SK-MEL-5 (cell line): ENCODE measurements at places on chromosomes 1 and 21.

DNA sequence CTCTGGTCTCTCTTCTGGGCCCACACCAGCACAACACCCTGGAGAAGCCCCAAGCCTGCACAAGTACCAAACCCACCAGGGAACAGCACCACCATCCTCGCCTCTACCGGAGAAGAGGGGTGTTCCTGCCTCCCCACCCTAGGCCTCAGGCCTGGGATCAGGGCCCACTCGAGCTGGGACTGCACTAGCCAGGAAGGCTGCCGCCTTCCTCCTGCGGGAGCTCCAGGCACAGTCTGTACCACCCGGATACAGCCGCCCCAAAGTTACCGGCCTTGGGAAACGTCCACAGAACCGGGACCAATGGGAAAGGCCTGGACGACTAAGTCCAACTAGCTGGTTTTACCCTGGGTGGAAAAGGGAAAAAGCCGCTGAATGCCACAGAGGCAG, 3.4 kb downstream of the TAL1 start:
- no peak for DNase-seq

DNA sequence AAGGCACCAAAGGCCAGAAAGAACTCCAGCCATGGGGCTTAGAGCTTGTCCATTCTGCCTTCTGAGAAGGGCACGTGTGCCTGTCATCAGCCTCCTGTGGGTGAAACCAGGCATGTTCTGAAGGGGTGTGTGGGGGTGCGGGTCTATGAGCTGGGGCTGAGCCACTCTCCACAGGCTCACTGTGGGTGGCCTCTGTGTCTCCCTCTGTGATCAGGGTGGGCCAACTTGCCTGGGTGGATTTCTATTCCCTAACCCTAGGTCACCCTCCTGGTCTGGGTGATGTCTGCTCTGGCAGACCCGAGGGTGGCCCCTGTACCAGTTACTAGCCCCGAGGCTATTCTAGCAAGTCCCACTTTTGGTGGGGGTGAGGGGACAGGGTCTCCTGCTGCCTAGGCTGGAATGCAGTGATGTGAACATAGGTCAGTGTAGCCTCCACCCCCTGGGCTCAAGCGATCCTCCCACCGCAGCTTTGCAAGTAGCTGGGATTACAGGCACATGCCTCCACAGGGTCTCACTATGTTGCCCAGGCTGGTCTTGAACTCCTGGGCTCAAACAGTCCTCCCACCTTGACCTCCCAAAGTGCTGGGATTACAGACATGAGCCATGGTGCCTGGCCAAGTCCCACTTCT, 94.4 kb downstream of the TRIM11 start:
- DNase-seq = no peak

- DNase-seq = no peak
These were observed 10.0 kb downstream of the UMODL1 start for GRCh38 chr21:42081138-42081537.

- DNase-seq = peak; percentile 60
These were observed 243.0 kb upstream of the LYPLAL1 start for GRCh38 chr1:218930472-218931241.

DNA sequence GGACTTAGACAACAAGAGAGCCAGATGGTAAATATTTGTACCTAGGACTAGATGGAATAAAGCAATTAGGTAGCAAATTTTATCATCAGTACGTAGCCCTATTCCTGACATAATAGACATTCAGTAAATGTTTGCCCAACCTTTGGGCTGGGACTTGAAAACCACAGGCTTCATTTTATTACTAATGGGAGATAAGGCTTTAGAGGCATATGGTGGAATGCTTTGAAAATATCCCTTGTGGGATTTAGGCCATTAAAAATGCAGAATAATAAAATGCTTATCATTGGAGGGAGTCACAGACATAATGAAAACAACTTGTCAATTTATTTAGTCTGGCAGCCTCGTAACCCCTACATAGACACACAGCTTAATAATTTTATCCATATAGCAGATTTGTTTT, 296.1 kb upstream of the SPAG17 start:
- no peak for DNase-seq

- DNase-seq = no peak
These were observed 6.1 kb downstream of the SRM start for GRCh38 chr1:11053758-11054137.

DNA sequence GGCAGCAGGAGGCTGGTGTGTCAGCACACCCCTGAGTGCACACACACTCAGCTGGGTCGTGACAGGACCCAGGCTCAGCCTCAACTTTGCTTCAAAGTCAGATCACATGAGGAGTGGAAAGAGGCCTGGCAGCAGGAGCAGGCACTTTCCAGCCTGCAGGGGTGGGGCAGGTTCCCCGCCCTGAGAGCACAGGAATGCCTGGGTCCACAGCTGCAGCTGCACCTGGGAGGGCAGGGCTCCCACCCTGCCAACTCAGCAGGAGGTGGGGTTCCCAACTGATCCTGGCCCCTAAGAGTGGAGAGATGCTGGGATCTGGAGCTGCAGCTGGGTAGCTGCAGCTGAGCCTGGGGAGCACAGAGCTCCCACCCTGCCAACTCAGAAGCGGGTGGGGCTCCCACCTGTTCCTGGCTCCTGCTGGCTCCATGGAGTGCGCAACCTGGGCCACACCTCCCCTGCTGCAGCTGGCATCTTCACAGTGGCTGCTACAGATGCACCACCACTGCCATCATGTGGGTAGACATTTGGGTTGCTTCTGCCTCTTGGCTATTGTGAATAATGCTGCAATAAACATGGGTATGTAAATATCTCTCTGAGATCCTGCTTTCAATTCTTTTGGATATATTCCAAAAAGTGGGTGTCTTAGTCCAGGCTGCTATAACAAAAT, 415.4 kb downstream of the TTLL7 start:
- DNase-seq = peak; percentile 37

DNA sequence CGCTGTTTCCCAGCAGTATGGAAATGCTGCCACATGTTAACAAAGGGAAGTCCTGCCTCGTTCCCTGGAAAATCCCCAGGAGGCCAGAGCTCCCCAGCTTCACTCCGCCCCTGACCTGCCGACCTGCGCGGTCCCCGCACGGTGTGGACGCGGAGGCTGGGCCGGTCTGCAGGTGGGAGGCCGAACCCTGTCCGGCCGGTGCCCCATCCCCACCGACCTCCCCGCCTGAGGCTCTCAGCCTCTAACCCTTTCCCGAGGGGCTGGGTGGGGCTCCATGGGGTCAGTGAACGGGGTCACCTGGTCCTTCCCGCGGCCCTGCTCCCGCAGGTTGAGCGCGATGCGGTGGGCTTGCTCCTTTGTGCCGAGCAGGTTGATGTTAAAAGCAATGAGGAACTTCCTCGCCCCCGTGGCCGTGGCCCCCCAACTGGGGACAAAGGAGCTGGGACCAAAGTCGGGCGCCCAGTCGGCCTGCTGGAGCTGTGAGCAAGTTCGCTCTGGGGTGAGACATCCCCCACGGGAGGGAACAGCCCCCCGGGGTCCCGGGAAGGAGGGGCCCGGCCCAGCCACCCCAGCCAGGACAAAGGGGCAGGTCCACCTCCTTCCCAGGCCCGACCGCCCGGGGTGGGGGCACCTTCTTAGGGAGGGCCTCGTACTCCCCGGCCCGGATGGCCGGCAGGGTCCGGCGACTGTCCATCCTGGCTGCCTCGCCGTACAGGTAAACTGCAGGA, 4.0 kb downstream of the FTCD start:
- no peak for DNase-seq

- no peak for DNase-seq
These were observed 52.7 kb downstream of the VWA5B1 start for GRCh38 chr1:20343149-20343937.

GRCh38 chr1:207903053-207903452, 7.9 kb downstream of the CD34 start:
- peak; percentile 65 for DNase-seq

GRCh38 chr1:2836333-2836970, 35.0 kb upstream of the TTC34 start:
- DNase-seq = no peak

DNA sequence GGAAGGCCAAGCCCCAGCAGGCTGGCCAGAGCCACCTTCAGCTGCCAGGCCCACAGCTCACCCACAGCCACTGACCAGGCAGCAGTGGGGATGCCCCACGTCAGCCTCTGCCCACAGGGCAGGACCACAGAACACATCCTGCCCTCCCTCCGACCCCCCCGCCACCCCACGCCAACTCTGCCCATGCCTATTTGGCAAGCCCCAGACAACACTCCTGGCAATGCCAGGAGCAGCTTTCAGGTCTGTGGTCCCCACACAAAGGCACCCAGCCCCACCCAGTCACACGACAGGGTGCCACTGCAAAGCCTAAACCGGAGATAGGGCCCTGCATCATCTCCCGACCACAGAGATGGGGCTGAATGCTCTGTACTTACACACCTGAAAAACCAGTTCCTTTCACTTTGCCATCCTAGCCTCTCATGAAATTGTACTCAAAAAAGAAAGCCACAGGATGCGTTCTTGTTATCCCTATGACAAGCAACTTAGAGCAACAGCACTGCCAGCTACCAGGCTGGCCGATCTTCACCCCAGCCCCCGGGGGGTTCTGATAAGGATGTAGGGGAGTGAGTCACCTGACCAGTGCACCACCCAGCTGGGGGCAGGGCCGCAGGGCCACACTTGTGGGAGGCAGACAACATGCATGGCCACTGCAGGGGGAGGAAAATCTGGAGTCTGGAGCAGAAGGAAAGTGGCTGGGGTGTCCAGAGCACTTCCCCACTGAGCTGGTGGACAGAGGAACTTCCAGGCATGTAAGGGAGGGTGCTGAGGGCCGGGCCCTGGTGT, 36.2 kb downstream of the UBE2G2 start:
- no peak for DNase-seq

DNA sequence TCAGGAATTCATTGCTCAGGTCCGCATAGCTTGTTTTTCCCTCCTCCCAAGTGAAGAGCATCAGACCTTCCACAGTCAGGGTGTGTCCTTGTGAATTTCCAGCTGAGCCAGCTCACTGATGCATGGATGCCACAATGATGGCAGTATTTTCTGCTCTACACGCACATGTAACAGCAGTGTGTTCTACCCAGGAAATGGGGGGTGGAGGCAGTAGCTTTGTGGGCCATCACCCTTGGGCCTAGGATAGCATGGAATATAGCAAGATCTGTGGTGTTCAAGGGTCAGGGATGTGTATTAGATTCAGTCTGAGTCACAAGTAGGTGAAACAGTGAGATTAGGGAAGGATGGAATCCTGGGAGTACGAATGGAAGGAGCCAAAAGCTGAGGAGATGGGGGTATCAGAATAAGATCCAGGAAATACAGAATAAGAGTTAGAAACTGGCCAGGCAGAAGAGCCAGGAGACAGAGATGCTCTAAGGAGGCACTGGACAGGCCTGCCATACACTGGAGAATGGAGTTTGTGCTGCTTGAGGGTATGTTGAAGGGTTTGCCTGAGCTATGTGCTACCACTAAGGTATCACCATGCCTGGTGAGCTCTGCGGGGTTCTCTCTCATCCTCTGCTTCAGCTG, 90.6 kb upstream of the CNIH3 start:
- no peak for DNase-seq

- no peak for DNase-seq
These were observed 13.7 kb upstream of the DPH5 start for GRCh38 chr1:101039245-101039644.

DNA sequence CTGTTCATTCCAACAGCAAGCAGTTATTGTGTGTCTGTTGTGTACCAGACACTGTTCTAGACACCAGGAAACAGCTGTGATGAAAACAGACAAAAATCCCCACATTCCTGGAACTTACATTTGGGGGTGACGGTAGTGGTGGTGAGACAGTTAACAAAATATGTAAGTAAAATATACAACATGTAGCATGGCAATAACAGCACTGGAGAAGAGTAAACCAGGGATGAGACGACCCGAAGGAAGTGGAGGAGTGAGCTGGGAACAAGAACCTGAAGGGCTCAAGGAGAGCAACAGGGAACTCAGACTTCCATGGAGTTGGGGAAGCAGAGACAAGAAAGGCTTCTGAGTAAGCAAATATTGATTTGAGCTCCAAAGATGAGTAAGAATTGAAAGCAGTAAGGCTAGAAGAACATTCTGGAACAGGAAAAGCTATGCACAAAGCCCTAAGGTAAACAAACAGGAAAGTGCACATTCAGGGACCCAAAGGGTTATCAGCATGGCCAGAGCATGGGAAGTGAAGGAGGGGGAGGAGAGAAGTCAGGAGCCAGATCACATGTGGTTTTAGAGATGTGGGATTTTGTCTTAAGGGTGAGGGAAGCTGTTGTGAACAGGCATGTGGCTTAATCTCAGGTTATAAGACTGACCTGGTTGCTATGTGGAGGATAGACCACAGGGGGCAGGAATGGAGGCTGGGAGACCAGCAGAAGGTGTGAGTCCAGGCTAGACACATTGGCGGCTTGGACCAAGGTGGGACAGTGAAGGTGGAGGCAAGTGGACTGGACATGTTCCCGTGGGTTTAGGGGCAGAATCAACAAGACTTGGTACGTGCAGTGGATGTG, 7.3 kb downstream of the CSF1 start:
- peak; percentile 22 for DNase-seq

- DNase-seq = no peak
These were observed 40.6 kb downstream of the TCP10L start for GRCh38 chr21:32544697-32545096.

GRCh38 chr1:232611834-232612233, 18.1 kb downstream of the SIPA1L2 start:
- DNase-seq = no peak

DNA sequence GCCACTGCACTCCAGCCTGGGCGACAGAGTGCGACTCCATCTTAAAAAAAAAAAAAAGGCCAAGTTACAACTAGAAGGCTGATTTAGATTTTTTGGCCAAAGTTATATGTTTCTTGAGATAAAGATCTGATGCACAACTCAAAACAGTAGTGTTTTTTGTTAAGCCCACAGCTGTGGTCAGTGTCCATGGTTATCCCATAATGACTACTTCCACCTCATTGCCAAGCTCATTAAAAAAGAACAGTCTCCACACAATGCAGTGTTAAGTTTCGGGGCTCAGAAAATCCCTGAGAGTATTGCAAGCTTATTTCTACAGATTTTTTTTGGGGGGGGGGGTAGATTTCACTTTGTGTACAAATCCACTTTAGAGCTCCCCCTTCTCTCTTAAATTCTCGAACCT, 120.5 kb downstream of the RUNX1 start:
- no peak for DNase-seq

- DNase-seq = no peak
These were observed 138.2 kb downstream of the USH2A start for GRCh38 chr1:216285052-216285451.

GRCh38 chr1:109886827-109887226, 23.8 kb upstream of the CSF1 start:
- no peak for DNase-seq

DNA sequence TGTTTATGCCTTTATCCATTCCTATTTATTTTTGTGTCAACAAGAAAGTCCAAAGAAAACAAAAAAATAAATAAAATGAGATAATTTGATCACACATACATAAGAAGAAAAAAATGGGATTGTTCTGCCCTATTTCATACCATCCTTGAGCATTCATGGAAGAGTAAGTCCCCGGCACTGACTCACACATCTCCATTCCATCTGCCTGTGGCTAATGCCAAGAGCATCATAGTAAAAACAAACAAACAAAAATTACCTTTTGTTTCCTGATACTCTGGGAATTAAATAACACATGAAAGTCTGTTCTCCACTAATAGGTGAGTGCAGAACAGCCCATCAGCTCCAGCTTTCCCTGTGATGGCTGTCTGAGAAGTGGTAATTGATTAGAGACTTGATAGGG, 48.1 kb upstream of the BACE2 start:
- no peak for DNase-seq

- DNase-seq = no peak
These were observed 18.5 kb downstream of the KCNK1 start for GRCh38 chr1:233632436-233632835.

- no peak for DNase-seq
These were observed 195.5 kb upstream of the NFIA start for GRCh38 chr1:60886793-60887331.

- no peak for DNase-seq
These were observed 36.4 kb downstream of the MYOM3 start for GRCh38 chr1:24075590-24075854.
